ENCODE measurements at places on chromosomes 4 and X.

DNA sequence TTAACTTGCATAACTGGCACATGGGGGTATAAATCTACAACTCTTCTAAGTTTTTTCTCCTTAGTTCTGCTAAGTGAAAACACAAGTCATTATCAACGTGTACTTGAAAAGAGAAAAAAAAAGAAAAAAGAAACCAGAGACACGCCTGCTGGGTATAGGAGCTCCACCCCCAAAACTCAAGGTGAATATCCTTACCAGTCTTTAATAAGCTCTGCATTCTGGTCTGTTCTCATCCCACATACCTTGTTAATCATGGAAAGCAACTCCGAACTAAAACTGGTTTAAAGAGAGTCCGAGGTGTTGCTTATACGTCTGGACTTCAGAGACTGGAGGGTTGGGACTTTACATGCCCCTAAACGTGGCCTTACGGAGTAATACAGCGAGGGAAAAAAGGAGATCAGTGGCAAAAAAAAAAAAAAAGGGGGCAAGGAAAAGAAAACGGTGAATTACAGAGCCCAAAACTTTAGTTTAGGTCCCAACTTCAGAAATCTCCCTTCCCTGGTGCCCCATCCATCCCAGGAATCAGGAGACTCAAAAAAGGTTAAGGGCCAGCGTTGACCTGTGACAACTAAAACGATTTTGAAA, 1.0 kb downstream of the PGRMC2 start:
- DNase-seq = no peak

- no peak for DNase-seq
Observed at GRCh38 chr4:159451006-159451405, 348.1 kb downstream of the RAPGEF2 start.

DNA sequence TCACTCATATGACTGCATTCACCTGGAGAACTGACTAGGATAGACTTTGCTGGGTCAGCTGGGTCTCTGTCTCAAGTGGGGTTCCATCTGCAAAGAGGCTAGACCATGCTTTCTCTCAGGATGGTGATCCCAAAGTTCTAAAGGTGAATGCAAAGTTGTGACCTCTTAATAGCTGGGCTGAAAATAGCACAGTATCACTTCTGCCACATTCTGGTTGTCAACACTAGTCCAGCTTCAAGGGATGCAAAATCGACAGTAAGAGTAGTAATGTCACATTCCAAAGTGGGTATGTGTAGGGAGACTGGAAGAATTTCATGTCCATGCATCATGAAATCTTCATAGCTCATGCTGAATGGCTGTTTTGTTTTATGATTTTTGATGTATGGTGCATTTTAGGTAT, 414.6 kb downstream of the PCDH7 start:
- no peak for DNase-seq

GRCh38 chrX:48511560-48511959, 2.8 kb downstream of the PORCN start:
- DNase-seq = no peak

DNA sequence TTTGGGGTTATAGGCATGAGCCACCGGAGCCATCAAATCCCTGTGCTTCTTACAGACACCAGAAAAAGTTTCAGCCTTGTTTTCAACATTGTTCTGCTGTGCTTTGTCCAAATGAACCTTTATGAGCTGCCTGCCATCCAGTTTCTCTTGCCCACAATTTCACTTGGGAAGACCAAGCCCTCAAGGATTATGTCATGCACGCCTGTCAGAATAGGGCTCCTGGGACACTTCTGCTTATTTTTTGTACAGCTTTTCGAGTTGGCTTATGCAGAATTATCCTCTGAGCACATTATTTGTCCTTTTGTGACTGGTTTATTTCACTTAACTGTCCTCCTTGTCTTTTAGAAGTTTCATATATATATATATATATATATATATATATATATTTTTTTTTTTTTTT, 16.2 kb downstream of the UBE2K start:
- DNase-seq = no peak

DNA sequence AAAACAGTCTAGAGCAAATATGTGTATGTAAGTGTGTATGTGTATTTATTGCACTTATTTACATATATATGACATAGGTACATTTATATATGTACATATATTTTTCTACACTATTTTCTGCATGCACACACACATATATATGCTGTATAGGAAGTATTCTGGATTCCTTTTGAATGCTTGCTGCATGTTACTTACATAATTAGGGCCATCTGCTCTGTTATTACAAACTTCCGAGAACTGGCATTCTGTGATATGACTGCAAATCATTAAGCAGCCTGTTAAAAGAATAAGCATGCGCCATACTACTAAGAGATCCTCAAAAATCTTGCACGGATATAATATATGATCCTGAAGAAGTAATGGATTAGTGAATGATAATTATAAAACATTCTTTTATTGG, 1157.6 kb upstream of the TENM3 start:
- DNase-seq = no peak

DNA sequence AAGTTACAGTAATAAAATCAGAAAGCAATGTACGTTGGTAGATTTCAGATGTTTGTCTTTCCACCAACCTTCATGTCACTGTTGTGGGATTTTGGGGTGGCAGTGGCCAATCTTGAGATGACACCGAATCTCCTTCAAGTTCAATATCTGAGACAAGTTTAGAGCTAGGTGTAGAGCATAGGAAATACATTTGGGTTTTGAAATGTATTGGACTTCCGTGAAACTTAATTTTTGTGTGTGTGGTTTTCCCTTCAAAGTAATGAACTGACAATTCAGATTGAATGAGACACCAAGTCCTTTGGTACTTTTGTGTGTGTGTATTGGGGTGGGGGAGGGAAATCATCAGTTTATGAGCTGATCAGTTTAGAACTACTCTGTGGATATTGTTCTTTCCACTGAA, 1.8 kb downstream of the WDR44 start:
- DNase-seq = no peak

- peak; percentile 44 for DNase-seq
Observed at GRCh38 chrX:40097504-40098263, at the start of gene BCOR. TSS of gene BCOR (minus strand) at chrX:40097958. CDS start at chrX:40077929, 20,029 bp downstream.

DNA sequence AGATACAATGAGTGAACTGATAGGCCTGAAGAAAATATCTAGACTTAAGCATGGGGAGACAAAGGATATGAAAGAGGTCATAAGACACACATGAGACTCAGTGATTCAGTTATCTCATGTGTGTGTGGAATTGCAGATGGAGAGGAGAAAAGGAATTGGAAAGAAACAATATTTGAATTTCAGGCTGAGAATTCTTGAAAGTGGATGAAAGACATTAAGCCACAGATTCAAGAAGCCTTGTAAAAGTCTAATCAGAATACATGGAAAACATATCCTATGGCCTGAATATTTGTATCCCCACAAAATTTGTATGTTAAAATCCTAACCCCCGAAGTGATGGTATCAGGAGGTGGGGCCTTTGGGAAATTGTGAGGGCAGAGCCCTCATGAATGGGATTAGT, 28.3 kb downstream of the NSUN7 start:
- DNase-seq = no peak

DNA sequence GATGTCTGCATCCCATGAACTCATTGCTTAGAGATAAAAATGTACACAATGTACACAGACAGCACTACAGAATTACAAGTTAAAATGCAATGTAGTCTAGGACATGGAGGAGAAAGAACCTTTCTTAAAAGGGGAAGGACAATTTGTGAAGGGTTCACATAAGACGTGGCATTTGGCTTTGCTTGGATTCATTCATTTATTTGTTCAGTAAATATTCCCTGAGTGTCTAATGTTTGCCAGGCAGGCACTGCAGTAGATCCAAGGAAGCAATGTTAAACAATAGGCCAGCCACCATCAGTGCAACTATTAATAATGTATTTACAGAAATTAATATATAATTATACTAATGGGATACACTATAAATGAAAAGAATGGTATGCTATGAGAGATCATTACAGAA, 94.4 kb downstream of the GRIA2 start:
- no peak for DNase-seq

- no peak for DNase-seq
Observed at GRCh38 chrX:31057291-31057690, 14.6 kb downstream of the FTHL17 start.
